ENCODE measurements at places on chromosomes 3 and 15. TPM values are rescaled to one million over a fixed set of nuclear protein-coding genes. Genes with fewer than 3 reads are reported as not detected.

The APBA2 gene
- polyA plus RNA-seq: 14.0 TPM

The TEX55 gene
- polyA plus RNA-seq: not detected

The HRG gene
- not detected for polyA plus RNA-seq

The ATXN7 gene
- 6.2 TPM for polyA plus RNA-seq

The CCRL2 gene
- not detected for polyA plus RNA-seq

The HTR3E gene
- polyA plus RNA-seq: not detected

The PATL2 gene
- polyA plus RNA-seq: 0.13 TPM

The FHIT gene
- polyA plus RNA-seq: 0.29 TPM

The FBXW12 gene
- polyA plus RNA-seq: 0.07 TPM

The RAB6B gene
- 8.5 TPM for polyA plus RNA-seq

The DPPA2 gene
- polyA plus RNA-seq: not detected

The XRN1 gene
- 3.8 TPM for polyA plus RNA-seq

The TGM4 gene
- polyA plus RNA-seq: 0.12 TPM

The INSYN1 gene
- polyA plus RNA-seq: 3.6 TPM

The GOLGA8S gene
- polyA plus RNA-seq: 0.02 TPM

The TRH gene
- not detected for polyA plus RNA-seq

The ZPLD1 gene
- not detected for polyA plus RNA-seq

The TGFBR2 gene
- polyA plus RNA-seq: 58.9 TPM

The NEDD4 gene
- polyA plus RNA-seq: 12.9 TPM

The CLDN18 gene
- polyA plus RNA-seq: not detected

The HSPBAP1 gene
- 5.1 TPM for polyA plus RNA-seq

The SAMD7 gene
- polyA plus RNA-seq: not detected

The MTHFS gene
- polyA plus RNA-seq: 21.1 TPM

The COMMD2 gene
- polyA plus RNA-seq: 21.3 TPM

The PRTG gene
- 3.6 TPM for polyA plus RNA-seq

All from SK-N-SH (cell line).